ENCODE measurements at places on chromosomes 7 and 10.

DNA sequence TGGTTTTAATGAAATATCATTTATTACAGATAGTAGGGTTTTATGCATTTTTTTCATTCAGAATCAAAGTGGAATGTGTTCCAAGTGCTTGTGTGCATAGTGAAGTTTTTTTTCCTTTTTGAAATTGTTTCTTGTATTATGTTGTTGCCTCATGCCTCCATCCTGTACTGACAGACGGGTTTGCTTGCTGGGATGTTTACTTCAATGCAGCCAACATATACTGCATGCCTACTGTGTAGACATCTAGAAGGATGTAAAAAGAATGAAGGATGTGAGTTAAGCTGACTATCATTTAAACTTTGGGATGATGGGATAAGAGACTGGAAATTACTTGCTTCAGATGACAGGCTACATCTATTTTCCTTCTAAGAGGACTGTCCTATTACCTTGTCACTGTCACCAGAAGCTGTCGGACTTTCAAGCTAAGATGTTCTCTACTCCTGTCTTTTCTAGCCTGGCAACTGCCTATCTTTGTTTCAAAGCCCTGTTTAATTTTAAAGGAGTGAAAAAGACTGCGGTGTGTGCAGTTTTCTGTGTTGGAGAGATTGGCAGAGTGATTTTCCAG lies 243.7 kb downstream of the CDK14 start:
- DNase-seq, result no peak

DNA sequence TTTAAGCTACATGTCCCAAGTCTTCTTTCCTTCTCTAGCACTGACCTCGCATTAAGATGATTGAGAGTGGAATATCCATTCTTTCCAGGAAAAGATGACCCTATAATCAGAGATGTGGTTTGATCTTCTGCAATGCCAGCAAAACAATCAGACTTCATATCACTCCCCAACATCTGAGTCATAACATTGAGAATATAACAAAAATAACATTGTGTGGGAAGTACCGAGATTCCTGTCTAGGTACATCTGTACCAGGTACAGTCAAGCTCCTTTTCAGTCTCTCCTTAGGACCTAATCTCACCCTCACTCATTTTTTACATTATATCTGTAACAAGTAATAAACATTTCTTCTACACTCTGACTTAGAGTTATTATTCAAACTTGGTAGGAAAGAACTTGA lies 201.6 kb downstream of the LRRTM3 start:
- DNase-seq, result no peak

GRCh38 chr7:149773446-149774236 lies at the start of gene ZNF467:
ZNF467 (minus strand) TSS chr7:149773588; CDS start chr7:149771032, 2,556 bp downstream.
- peak; percentile 35 for DNase-seq

GRCh38 chr7:97081521-97082300 lies 35.8 kb upstream of the SDHAF3 start:
- no peak for DNase-seq

DNA sequence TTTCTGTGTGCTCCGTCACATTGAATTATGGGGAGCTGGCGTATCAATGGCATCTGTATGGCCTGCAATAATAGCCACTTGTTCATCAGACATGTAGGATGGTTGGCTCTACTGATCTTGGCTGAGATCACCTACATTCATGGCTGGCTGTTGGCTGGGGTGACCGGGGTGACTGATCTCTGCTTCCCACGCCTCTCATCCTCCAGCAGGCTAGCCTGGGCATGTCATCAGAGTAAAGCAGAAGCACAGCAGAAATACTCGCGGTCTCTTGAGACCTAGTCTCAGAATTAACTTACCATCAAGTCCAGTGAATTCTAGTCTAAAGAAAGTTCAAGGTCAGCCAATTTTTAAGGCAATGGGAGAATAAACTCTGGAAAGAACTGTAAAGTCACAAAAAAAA lies 257.7 kb upstream of the GLI3 start:
- no peak for DNase-seq

DNA sequence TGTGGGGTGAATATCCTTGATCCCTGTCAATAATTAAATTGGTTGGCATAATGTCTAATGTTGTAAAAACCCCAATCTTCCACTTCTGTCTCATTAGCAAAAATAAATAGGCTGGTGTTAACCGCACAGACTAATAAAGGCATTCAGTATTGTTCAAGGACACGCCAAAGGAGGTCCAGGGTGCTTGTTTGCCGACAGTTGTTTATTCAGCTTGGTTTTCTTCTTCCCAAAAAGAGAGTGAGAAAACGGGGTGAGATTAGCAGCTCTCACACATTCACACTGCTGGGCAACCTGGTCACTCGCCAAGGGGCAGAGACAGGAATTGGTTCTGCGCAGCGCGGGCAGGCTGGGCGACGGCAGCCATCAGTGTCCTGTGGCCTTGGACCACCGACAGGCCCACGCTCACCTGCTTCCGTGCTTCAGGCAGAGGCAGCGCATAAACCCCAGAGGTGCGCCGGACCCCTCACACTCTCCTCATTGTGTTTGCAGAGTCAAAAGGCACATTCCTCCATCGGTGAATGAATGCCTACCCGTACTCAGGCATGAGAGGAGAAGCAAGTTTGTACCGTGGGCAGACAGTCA lies 26.2 kb upstream of the LMBR1 start:
- no peak for DNase-seq

- no peak for DNase-seq
These were observed 28.9 kb downstream of the POR start for GRCh38 chr7:75943864-75944263.

GRCh38 chr10:93079663-93080349 lies 6.1 kb downstream of the CYP26A1 start:
- DNase-seq, result no peak

GRCh38 chr7:135802697-135803096 lies 54.1 kb upstream of the FAM180A start:
- no peak for DNase-seq

DNA sequence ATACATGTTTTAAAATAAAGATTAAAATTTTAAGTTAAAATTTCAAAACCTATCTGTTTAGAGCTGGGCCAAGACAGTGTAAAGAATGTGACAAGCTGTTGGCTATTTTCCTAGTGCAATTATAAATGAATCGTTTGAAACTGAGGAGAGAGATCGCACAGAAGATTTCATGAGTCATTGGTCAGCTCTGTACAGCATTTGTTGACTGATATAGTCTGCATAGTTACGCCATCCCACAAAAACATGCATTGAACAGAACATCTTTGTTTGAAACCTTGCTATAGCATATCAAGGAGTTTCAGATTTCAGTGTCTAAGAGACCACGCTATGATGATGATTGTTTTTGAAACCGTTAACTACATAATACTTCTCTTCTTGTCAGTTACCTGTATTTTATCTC lies 1.3 kb upstream of the C10orf67 start:
- DNase-seq, result no peak

GRCh38 chr7:27165089-27165995 lies at the start of gene HOXA9:
HOXA9 (minus strand) TSS chr7:27165537; CDS start chr7:27165457, 80 bp downstream.
- peak; percentile 68 for DNase-seq

GRCh38 chr7:83643012-83643411 lies 5.9 kb downstream of the SEMA3E start:
- no peak for DNase-seq

GRCh38 chr7:27202862-27203134 lies 2.9 kb upstream of the HOXA13 start:
- DNase-seq, result no peak

DNA sequence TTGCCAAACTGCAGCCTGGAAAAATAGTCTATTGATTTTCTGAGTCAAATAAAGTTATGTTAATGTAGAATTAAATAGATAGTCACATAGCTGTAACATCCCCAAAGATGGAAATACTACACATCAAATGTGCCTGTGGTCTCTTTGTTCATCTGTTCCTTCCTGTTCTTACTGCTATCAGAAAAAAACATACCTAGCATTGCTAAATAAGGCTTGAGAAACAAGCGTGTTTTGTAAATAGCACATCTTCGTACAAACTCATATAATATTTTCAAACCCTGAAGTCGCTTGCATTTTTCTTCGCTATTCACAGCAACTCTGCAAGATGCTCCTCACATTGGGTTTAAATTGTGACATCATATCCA lies 116.1 kb downstream of the KLF6 start:
- no peak for DNase-seq

DNA sequence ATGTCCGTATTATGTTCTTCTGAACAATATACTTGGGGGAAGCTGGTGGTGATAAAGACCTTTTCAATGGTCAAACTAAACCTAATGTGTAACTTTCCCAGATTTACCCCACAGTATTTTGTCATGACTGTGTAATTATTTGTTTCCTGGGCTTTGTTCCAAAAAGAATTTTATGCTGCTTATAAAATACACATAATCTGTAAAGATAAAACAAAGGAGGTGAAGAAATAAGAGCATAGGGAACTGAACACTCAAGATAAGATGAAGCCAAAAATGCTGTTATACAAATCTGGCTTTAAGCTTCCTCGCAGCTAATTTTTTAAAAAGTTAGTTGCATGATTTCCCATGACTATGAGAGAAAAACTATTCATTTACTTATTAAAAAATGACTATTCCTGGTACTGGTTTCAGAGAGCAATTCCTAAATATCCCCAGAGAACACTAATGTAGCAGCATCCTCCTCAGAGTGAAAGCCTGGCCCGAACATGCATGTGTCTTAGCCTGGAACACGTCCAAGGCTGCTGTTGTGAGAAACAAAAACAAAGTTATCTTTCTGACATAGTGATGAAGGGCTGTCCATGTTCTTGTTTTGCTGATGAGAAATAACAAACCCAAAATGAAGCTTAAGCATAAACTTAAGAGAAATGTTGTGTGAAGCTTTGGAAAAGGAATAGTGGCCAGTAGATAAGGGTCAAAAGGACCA lies 33.9 kb downstream of the MALSU1 start:
- no peak for DNase-seq

GRCh38 chr7:25742316-25742715 lies 409.7 kb upstream of the NFE2L3 start:
- DNase-seq, result no peak

GRCh38 chr7:105768898-105769507 lies 107.4 kb downstream of the ATXN7L1 start:
- DNase-seq, result no peak

- no peak for DNase-seq
These were observed 30.5 kb upstream of the YAE1 start for GRCh38 chr7:39535720-39536119.

GRCh38 chr7:1298051-1298930 lies 65.6 kb downstream of the UNCX start:
- no peak for DNase-seq

DNA sequence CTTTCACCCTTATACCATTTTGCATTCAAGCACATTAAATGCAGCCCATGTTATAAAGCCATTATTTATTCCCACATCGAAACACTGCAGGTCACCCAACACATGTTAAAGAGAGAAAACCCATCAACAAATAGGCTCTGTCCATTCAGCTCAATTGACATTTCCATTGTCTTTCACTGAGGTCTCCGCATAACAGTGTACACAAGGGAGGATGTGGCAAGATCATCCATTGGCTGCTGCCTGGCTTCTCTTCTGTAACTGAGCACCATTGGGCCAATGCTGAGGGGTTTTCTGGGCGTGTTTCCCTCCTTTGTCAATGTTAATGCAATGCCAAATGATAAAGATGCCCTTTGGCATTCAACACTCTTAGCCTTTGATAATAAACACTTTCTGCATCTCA lies 278.1 kb upstream of the SP4 start:
- DNase-seq, result no peak

- peak; percentile 35 for DNase-seq
These were observed 61.1 kb upstream of the LRRC18 start for GRCh38 chr10:49000437-49001398.

DNA sequence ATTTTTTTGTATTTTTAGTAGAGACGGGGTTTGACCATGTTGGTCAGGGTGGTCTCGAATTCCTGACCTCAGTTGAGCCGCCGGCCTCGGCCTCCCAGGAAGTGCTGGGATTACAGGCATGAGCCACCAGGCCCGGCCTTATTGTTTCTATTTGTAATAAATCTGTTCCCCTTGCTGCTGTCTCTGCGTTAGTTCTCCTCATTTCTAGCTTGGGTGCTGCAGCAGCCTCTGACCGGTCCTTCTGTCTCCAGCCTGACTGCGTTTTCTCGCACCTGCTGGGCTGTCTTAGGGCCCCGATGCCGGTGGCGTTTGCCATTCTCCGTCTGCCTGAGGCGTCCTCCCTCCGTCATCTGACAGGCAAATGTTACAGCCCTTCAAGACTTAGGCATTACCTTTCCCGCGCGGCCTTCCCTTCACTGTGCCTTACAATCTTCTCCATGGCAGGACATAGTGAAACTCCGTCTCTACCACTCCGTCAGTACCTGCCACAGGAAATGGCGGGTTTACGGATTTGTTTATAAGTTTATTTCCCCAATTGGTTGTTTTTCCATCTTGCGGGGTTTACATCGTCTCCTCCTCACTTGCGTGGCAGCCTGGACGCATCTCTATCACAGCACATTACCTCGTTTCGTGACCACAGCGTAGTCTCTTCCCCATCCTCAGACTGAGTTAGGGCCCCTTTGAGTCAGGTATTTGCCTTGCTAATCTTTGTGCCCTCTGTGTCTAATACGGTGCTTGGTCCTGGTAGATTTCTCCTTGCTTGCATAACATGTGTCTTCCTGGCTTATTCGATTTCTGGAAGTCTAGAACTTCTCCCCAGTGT lies 2.3 kb upstream of the GIMAP8 start:
- DNase-seq, result no peak

GRCh38 chr7:135673360-135673706 lies 11.0 kb downstream of the STMP1 start:
- no peak for DNase-seq

- DNase-seq, result no peak
These were observed 57.8 kb upstream of the LANCL2 start for GRCh38 chr7:55307123-55307916.

DNA sequence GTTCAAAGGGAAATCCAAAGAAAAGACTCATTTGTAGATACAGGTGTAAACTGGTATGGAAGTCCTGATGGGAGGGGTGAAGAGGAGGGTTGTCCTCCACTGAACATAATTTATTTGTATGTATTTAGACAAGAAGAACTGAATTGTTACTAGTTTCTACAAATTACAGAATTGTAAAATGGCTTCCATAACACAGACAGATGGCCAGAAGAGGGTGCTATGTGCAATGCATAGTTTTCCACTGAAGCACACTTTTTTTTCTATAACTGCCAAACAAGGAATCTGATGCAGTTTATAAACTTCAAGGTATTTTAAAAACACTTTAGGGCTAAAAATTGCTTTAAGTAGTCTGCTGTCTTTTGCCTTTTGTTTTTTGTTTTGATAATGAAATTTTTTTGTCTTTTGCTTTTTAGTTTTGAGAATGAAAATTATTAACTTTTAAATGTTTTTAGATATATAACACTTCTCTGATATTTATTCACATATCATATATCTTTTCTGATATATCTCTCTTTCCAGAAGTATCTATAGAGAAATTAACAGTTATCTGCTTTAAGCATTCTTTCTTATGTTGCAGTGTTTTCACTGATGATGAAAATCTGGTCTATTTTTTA lies 58.5 kb downstream of the PHYHIPL start:
- DNase-seq, result peak; percentile 30

DNA sequence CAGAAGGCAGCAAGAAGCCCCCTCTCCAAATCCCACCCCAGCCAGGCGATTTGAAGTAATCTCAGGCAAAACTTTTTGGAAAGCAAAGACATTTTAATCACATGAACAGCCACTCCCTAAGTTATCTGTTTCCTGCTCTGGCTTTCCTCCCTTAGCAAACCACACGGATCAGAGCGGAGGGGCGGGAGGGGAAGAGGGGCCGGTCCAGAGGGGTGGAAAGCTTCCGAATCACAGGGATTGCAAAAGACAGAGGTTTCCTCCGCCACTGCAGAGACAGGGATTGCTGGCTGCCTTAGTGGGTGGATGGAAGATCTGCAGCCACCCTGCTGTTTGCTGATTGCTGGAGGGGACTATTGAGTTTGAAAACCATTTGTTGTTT lies 41.2 kb downstream of the ZCCHC24 start:
- no peak for DNase-seq
